ENCODE measurements at places on chromosomes 13 and 19.

- no peak for DNase-seq
Observed at GRCh38 chr13:34421347-34421719, 520.7 kb upstream of the NBEA start.

DNA sequence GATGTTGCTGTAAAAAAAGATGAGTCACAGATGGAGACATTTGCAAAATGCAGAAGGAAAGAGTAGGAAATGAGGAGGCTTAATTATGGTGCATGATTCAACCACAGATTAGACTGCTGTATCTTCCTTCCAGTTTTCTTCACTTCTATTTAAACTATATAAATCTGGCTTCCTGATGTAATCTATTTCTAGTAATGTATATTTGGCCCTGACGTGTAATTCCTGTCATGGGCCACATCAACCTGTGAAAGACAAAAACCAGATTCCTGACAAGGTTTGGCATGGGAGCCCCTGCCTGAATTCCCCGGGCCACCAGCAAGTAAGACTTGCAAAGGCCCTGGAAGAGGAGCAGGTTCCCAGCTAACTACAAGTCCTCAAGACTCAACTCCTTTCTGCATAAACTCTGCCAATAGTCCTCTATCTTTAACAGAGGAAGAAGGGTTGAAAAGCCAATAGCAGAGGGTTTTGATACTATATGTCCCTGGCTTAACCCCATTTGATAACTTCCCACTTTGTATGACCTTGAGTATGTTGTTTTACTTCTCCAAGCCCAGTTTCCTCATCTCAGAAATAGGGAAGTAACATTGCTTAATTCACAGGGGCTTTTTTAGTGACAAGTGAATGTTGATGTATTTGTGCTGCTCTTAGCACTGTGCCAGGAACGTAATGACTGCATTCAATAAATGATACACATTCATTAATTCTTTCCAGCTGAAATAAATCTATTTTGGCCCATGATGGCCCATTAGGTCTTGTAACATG lies 172.7 kb downstream of the SPRY2 start:
- no peak for DNase-seq

DNA sequence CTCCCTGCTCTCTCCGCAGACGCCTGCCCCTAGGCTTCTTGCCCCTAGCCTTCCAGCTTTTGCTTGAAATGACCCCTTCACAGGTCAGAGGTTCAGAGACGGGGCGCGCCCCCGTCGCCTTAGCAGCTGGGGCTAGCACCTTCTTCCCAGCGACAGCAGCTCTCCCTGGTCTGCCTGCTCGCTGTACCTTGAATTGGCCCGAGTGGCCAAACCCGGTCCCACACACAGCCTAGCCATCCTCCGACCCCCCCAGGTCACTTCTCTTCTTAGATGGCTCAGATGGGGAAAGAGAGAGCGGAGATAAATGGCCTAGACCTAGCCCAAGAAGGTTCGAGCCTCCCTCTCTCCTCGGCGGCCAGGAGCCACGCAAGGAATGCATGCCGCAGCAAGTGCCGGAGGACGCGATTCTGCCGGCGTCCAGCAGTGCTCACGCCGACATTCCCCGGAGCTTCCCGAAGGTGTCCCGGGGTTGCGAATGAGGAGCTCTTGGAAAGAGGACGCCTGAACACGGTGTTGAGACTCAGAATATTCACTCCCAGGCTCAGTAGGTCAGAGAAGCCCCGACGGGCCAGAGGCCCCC lies 1.3 kb downstream of the CDX2 start:
- DNase-seq: no peak

GRCh38 chr19:11423164-11423790 lies 4.2 kb upstream of the RGL3 start:
- no peak for DNase-seq

- no peak for DNase-seq
Observed at GRCh38 chr19:18941628-18942354, 774 bp upstream of the HOMER3 start.

- no peak for DNase-seq
Observed at GRCh38 chr19:49895566-49896297, 955 bp downstream of the IL4I1 start.

- no peak for DNase-seq
Observed at GRCh38 chr13:40558656-40559055, 107.8 kb downstream of the FOXO1 start.

DNA sequence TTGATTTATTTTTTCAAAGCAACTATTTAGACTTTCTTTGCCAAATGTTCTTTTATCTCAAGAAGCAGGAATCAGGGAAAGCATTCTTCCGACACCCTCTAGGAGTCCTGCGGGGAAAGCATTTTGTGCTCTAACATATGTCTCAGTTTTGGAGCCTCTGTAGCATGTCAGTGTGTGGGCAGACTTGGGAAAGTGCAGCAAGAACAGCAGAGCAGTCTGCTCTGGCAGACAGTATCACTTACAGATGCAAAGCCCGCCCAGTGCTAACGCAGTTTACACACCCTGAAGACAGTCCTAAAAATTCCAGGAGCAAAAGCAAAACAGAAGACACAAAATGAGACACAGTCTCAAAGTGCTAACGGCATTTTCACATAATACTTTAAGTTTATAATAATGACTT lies 393.5 kb downstream of the KLF12 start:
- DNase-seq: no peak

DNA sequence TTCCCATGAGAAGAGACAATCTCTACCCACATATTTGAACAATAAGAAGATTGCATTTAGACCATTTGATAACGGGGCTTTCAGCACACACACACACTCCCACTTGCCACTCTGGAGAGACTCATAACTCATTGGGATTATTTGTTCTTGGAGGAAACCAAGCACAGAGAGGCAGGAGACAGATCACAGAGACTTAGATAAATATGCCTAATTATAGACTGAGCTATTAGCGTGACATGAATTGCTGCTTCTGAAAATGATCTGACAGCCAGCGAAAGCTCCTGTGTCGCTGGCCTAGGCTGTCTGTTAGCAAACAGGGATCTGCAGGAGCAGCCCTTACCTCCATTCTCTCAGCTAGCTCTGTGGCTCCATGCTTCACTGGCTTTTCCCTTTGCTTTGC lies 111.4 kb downstream of the CCNA1 start:
- no peak for DNase-seq

Measured in stimulated activated CD8-positive, alpha-beta memory T cell treated with anti-CD3 and anti-CD28 coated beads, Interleukin-15, amount 100 ng/mL, for 1 hour (primary cell).